ENCODE measurements at places on chromosomes 7 and 10.

- DNase-seq, result peak; percentile 46
These were observed 135.3 kb downstream of the ARHGAP22 start for GRCh38 chr10:48469516-48470020.

DNA sequence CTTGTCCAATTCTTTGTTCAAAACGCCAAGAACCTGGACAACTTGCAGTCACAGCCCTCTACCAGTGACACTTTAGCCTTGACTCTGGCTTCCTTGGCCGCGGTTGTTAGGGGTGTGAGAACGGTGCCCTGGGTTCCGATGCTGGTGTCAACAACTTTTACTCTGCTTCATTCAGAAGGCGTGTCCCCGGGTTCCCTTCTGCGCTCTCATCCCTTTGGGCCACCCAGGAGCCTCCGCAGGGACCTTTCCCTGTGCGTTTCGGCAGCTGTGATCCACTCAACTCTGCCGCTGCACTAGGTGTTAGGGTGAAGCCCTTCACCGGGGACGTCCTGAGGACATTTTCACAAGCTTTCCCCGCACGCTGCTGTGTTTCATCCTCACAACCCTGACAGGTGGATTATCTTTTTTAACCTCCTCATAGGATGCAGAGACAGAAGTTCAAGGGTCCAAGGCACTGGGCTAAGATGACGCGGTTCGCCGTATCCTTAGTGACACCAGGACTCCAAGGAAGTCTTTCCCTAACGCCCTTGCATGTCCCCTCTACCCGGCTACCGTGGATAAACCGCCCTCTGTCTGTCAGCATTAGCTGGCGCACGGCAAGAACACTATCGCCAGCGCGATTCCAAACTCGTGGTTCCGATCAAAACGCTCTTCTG, 133.5 kb upstream of the SHH start:
- DNase-seq, result no peak

- DNase-seq, result no peak
These were observed 5.5 kb downstream of the NKX2-3 start for GRCh38 chr10:99537989-99538917.

GRCh38 chr7:66380272-66380888, 175.2 kb downstream of the TPST1 start:
- DNase-seq, result no peak
